AG04449 (cell line): ENCODE measurements at places on chromosomes 7 and 10.

DNA sequence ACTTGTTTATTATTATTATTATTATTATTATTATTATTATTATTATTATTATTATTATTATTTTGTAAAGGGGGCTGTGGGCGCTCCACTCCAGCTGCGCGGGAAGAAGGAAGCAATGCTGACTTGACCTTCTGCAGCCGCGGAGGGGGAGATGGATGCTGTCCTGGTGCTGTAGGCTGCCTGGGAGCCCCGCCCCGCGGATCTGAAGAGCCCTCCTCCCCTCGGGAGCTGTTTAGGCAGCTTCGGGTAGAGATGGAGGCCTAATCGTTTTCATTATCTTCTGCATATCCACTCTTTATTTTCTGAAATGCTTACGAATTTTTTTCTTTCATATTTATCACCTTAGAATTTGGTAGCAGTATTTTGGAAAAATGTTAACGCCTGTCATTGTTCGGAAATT lies 101.2 kb upstream of the KLF6 start:
- no peak for DNase-seq

- peak; percentile 58 for DNase-seq
Measured at GRCh38 chr10:3889961-3890522, 105.0 kb upstream of the KLF6 start.

DNA sequence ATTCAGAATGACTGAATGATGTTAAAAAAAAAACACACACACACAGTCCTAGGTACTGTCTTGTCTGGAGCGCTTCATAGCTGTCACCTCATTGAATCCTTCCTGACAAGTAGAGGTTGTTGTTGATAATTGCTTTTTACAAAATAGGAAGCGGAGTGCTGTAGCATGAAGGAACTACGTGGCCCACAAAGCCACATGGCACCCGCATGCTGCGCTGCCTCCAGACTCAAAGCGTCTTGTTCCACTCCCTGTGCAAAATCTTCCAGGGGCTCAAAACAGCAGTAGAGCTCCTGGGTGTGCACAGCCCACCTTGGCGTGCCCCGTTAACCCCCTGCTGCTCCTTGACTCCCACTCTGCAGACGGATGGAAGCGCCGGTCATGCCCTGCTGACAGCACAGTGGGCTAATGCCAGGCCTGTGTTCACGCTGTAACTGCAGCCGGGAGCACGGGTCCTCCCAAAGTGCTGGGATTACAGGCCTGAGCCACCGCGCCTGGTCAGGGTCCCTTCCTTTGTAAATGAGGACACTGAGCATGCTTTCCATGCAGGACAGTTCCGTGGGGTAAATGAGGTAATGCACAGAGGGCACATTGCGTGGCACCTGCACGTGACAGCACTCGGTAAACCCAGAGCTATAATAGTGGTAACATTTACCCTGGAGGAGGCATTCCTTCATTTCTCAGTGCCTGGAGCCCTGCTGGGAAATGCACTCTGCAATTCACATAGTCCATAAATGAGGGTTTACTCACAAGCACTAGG lies 91.1 kb upstream of the GNA12 start:
- no peak for DNase-seq

DNA sequence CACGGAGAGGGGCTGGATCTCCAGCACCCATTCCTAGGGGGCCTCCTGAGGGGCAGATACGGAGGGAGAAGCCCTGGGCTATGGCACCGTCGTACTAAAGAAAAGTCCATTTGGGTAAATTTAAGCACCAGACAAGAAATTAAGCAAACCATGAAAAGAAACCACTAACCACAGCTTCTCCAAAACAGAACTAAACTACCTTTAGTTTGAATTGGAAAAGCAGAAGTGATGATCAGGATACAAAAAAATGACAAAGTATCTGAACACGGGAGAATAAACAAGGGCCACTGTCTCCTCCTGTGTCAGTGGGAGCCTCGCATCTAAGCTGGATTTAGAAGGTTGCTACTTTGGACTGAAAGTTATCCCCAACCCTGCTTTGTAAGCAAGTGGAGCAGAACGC lies 69.1 kb downstream of the DIP2C start:
- DNase-seq, result no peak
